ENCODE measurements at places on chromosomes 4 and X.
A peak's percentile ranks its signal among the peaks of the same experiment; 100 is the strongest.

DNA sequence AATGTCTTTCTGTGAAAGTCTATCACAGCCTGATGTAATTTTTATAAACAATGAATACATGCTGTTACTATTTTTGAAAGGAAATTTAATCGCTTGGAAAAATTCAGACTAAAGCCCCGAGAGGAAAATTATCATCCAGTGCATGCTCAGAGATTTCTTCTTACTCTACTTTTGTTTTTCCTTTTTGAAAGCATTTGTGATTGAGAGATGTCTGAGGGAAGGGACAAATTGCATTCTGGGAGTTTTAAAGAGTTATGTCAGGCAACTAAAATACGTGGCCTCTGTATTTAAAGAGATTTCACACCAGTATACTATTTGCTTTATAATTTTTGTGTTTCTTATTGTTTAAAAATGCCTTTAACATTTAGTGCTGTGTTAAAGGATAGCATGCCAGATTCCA, 1.4 kb upstream of the ZFX start:
- no peaks in the 10 kb centered on the region for H3K27me3 ChIP-seq
- peak overlapping the region; percentile 92 for H3K27ac ChIP-seq
- H3K36me3 ChIP-seq = peaks cover 19% of the 10 kb centered on the region
- H3K4me3 ChIP-seq = peak overlapping the region; percentile 81
- H3K4me1 ChIP-seq = peaks cover 64% of the 10 kb centered on the region
- DNase-seq = no peak

DNA sequence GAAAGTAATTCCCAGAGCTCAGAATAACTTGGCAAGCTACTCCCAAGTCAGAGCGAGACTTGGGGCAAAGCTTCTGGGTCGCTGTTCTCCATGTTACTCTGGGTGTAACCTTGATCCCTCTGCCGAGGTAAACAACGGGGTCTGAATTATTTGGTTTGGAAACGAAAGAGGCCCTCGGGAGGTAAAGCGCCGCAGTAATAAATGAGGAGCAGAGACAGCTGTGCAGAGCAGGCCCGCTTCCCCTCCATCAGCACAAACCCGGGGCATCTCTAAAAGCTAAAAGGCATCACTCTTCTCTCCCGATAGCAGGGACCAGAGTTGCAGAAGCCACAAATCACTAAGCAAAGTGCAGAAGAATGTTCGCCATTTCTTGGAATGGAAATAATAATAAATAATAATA, 561.5 kb downstream of the BCOR start:
- H3K27me3 ChIP-seq = peaks cover 7% of the 10 kb centered on the region
- no peak overlapping the region for H3K27ac ChIP-seq
- H3K4me1 ChIP-seq = peaks cover 13% of the 10 kb centered on the region
- H3K36me3 ChIP-seq = peaks cover 1% of the 10 kb centered on the region

DNA sequence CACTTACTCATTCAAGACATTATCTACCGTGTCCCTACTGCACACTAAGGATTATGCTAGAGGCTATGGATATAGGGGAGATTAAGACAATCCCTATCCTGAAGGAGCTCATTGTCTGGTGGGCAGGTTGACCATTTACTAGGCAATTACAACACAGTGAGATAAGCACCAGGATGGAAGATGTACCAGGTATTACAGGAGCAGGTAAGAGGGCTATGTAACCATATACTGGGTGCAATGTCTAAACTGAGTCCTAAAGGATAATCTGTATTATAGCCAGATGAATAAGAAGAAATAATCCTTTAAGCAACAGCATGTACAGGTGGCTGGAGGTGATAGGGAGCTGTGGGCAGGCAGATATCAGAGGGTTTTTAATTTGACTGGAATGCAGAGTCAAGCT, 113.3 kb upstream of the TBC1D9 start:
- H3K4me1 ChIP-seq = no peaks in the 10 kb centered on the region
- no peak overlapping the region for H3K4me3 ChIP-seq
- H3K27ac ChIP-seq = no peak overlapping the region
- no peak for DNase-seq

DNA sequence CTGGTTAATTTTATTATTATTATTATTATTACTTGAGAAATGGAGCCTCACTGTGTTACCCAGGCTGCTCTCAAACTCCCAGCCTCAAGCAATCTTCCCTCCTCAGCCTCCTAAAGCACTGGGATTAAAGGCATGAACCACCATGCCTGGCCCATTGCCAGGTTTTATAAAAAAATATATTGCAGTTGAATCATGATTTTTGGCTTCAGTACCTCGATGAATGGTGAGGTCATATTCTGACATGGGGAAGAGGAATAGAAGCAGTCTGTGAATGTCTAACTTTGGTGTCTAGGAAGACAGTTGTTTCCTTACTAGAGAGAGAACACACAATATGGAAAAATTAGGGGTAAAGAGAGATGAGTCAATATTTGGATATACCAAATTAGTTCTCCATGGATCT, 32.0 kb downstream of the CCSER1 start:
- no peaks in the 10 kb centered on the region for H3K4me1 ChIP-seq
- H3K4me3 ChIP-seq = no peak overlapping the region
- H3K27ac ChIP-seq = no peak overlapping the region

DNA sequence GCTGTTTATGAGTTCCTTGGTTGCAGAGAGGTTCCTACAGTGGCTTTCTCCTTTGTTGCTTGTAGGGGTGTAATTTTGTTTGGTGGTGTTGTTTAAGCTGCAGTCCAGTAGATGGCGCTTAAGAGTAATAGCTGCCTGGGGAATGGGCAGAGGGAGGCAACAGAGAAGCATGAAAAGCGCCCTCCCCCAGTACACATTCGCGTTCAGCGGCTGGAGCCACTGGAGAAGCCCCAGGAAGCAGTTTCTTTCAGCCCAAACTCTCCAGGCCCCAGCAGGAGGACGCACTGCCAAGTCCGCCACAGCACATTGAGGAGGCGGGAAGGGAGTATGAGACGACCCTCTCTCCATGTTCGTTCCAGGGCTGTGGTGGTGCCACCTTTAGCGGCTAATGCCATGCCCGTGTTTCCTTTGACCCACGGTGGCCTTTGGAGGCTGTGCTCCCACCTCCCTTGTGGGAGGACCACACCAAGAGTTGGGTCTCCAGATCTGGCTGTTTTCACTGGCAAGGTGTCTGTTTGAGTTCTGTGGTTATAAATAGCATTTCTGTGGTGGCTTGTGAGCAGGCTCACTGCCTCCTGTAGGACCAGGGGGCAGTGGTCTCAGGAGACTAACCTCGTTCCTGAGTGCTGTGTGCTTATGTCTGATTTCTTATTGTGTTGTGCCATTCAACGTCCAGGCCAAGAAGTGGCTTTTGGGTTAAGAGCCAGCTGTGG, 252.3 kb downstream of the ARHGAP10 start:
- no peaks in the 10 kb centered on the region for H3K36me3 ChIP-seq
- H3K4me3 ChIP-seq = no peak overlapping the region
- DNase-seq = peak; percentile 8

DNA sequence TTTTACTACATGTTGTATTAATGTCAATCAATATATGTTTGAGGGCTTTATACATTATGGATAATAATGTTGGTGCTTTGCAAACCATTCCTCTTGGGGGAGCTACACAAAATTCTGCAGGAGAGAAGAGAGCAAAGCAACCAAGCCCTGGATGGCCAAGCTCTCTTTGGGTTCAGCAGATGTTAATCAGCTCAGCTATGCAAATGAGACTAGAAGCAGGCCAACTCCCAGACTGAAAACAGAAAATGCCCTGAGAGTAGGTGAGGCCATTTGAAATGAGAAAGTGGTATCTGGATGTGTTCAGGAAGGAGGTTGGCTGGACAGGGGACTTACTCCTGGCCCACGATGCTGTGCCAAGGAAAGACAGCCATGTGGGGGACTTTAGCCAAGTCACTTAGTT, 387.0 kb downstream of the BCOR start:
- H3K27ac ChIP-seq = no peak overlapping the region
- no peak overlapping the region for H3K4me3 ChIP-seq
- H3K4me1 ChIP-seq = no peaks in the 10 kb centered on the region

GRCh38 chr4:150950657-150951288, 64.3 kb downstream of the LRBA start:
- peaks cover 13% of the 10 kb centered on the region for H3K4me1 ChIP-seq
- no peak for DNase-seq

- peaks cover 4% of the 10 kb centered on the region for H3K36me3 ChIP-seq
- H3K4me3 ChIP-seq = peak overlapping the region; percentile 11
- no peaks in the 10 kb centered on the region for H3K27me3 ChIP-seq
- peaks cover 60% of the 10 kb centered on the region for H3K4me1 ChIP-seq
- no peak for DNase-seq
- H3K27ac ChIP-seq = no peak overlapping the region
These were observed 79.5 kb downstream of the RBM47 start for GRCh38 chr4:40550196-40550595.

DNA sequence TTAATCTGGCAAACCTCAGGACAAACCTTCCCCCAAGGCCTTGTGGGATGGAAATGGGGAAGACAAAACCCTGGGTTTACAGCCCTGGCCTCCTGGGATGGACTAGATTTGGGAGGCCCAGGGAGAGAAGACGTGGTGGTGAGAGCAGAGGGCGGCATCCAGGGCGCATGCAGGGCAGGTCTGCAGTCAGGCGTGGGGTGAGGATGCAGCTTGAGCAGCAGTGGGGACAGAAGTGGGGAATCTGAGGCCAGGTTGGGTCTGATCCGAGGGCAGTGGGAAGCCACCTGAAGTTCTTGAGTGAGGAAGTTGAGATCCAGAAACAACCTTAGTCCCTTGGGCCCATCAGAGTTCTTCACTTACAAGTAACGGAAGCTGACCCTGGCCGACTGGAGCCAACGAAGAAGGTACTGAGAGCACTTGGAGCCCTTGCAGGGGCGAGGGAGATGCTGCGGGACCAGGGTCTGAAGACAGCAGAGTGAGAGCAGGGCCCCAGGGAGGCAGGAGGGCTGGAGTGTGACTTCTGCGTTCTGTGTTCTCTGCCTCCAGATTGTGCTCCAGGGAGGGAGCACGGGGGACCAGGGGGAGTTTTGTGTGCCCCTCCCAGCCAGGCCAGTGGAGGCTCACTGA, 42.0 kb upstream of the GPR78 start:
- no peaks in the 10 kb centered on the region for H3K27me3 ChIP-seq
- no peaks in the 10 kb centered on the region for H3K36me3 ChIP-seq
- H3K27ac ChIP-seq = no peak overlapping the region
- peaks cover 18% of the 10 kb centered on the region for H3K4me1 ChIP-seq

- DNase-seq = no peak
These were observed 6.0 kb upstream of the NEXMIF start for GRCh38 chrX:74931214-74931613.

- no peak overlapping the region for H3K27ac ChIP-seq
- peaks cover 3% of the 10 kb centered on the region for H3K27me3 ChIP-seq
- H3K4me1 ChIP-seq = no peaks in the 10 kb centered on the region
- no peak overlapping the region for H3K4me3 ChIP-seq
- DNase-seq = no peak
These were observed 36.9 kb upstream of the CHIC1 start for GRCh38 chrX:73525928-73526690.

DNA sequence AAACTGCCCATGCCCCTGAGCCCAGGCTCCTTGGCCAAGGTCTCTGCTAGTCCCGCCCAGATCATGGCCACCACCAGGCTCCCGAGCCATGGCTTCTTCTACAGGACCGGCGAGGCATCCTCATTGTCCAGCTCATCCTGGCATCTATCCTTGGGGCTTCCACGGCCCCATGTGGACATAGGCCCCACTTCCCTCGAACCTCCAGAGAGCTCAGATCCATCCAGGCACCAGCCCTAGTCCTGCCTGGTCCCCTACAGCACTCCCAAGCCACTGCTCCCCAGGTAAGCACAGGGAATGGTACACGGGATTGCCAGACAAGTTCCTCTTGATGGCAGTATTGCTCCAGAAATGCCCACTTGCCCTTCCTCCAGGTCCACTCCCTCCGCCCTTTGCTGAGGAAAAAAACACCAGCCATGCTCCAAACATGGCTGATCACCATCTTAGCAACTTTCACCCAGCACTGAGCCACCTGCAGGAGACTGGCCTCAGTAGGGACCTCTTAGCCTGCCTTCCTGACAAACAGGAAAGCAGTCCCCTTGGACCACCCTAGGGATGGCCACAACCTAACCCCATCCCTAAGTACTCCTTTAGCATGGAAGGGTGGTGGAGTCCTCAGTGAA, 272.1 kb upstream of the AGTR2 start:
- H3K27ac ChIP-seq = no peak overlapping the region
- H3K36me3 ChIP-seq = no peaks in the 10 kb centered on the region
- H3K27me3 ChIP-seq = no peaks in the 10 kb centered on the region
- no peaks in the 10 kb centered on the region for H3K4me1 ChIP-seq
- no peak for DNase-seq

- DNase-seq = no peak
- no peak overlapping the region for H3K27ac ChIP-seq
- H3K4me3 ChIP-seq = no peak overlapping the region
- peaks cover 1% of the 10 kb centered on the region for H3K27me3 ChIP-seq
These were observed 188.7 kb upstream of the PSAPL1 start for GRCh38 chr4:7623468-7623867.

- DNase-seq = no peak
- H3K27me3 ChIP-seq = peaks cover 1% of the 10 kb centered on the region
- no peak overlapping the region for H3K4me3 ChIP-seq
These were observed 144.6 kb upstream of the KIT start for GRCh38 chr4:54513204-54513603.

GRCh38 chr4:244471-244870, 60.8 kb downstream of the ZNF732 start:
- H3K4me1 ChIP-seq = peaks cover 13% of the 10 kb centered on the region
- H3K27me3 ChIP-seq = no peaks in the 10 kb centered on the region
- no peak overlapping the region for H3K4me3 ChIP-seq
- DNase-seq = peak; percentile 20
- no peak overlapping the region for H3K27ac ChIP-seq

DNA sequence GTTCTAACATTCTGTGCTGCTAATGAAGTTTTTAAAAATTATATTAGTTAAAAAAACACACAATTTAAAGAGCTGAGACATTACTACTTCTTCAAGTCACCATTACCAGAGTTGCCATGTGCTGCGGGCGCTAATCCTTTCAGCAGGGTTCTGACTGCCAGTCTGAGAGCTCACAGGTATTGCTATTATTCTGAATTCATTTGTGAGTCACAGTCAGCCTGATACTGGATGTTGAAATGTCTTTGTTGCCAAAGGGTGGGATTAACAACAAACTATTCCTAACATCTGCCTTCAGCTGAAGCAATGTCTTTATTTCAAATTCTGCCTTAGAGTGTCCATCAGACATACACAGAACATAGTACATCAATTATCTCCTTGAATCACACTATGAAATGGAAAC, 197.1 kb upstream of the FGF13 start:
- H3K4me3 ChIP-seq = no peak overlapping the region
- no peaks in the 10 kb centered on the region for H3K27me3 ChIP-seq
- no peak overlapping the region for H3K27ac ChIP-seq
- DNase-seq = no peak
- H3K36me3 ChIP-seq = no peaks in the 10 kb centered on the region

DNA sequence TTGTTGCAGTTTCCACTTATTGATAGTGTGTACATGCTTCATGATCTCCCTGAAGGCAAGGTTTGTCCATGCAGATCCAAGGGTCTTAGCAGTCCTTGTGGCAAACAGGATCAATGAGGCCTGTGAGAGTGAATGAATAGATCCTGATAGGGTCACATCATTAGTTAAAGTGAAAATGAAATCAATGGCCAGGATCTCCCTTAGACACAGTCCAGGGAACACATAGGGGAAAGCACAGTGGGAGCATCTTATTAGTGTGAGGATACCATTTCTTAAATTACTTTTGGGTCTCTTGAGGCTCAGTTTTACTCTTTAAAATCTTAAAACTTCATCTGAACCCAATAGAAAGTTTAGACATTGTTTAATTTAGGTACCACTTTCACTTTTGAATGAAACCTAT, 59.3 kb downstream of the ARHGAP6 start:
- no peaks in the 10 kb centered on the region for H3K36me3 ChIP-seq
- H3K4me1 ChIP-seq = no peaks in the 10 kb centered on the region
- H3K27me3 ChIP-seq = peaks cover 4% of the 10 kb centered on the region
- no peak overlapping the region for H3K4me3 ChIP-seq
- H3K27ac ChIP-seq = no peak overlapping the region

All from activated T-helper 1 cell treated with anti-CD3 and anti-CD28 coated beads, Interleukin-12 subunit alpha, Interleukin-12 subunit beta, Interleukin-2, Interleukin-4 antibody, amounts not matched to agents 30 ng/mL and 10 ng/mL and 1 ng/mL, durations not matched to agents 14 hours and 24 hours and 36 hours (primary cell).